Naive thymus-derived CD4-positive, alpha-beta T cell (primary cell): ENCODE measurements at places on chromosomes 7 and 10. TPM values are rescaled to one million over a fixed set of nuclear protein-coding genes. Genes with fewer than 3 reads are reported as not detected.

DNA sequence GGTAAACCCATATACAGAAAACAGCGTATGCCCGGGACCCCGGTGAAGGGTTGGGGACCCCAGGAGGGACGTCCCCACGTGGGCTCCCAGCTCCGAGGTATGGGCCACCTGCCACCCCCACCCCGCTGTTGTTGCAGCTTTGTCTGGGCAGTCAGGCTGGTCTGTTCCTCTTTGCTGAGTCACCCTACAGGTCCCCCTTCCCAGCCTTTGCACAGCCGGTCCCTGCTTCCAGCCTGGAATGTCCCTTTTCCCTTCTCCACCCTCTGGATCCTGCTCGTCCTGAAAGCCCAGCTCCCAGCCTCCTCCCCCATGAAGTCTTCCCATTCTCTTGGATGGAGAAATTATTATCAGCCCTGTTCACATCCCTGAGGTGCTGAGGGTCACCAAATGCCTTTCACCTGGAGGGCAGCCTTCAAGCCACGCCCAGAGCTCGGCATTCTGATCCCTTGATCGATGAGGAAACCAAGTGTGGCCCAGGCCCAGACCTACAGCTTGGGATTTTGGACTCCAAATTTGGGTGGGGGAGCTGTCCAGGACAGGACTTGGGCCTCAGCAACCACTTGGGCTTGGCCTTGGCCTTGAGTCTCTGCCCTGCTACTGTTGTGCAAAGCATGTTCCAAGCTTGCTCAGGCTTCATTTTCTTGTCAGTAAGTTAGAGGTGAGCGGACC is 2.6 kb downstream of the CLDN4 start:
- DNase-seq: no peak

GRCh38 chr10:122543676-122544445 is 16.7 kb upstream of the DMBT1 start:
- no peak for DNase-seq

DNA sequence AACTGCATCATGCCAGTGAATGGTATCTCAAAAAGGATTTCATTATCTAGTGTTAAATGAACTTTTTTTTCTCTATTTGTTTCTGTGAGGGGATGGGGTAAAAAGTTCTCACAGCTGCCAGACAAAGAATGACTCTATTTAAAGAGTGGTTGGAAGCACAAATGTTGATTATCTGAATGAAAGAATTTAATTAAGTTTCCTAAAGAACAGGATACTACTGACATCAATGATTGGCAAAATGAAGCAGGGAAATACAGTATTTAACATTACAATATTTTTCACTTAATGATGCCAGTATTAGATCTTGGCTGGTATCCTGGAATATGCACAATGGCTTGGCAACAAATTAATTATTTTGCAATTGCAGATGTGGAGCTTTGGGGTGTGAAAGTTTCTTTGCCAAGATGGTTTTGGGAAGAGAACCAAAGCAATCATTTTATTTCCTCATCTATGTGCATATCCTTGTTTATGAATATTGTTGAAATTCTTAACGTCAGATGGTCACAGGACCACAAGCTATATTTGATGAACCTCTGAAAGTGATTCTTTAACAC is 336.8 kb downstream of the ARL4A start:
- DNase-seq: no peak

DNA sequence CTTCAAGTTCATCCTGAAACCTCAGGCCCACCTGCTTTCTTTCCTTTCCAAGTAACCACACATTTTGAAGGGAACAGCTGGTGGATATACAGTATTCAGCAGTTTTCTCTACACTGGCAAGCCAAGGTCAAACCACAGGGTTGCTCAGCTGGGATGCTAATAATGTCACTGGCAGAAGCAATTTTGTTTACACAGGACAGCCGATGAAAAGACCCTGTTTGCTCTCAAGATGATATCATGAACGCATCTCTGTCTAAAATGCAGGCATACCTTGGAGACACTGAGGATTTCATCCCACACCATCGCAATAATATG is 186.2 kb downstream of the USP6NL start:
- no peak for DNase-seq

Gene LRIT2
- total RNA-seq: not detected

Gene C7orf57
- total RNA-seq: not detected

- DNase-seq: no peak
Measured at GRCh38 chr7:83150310-83150709, 12.4 kb downstream of the PCLO start.

DNA sequence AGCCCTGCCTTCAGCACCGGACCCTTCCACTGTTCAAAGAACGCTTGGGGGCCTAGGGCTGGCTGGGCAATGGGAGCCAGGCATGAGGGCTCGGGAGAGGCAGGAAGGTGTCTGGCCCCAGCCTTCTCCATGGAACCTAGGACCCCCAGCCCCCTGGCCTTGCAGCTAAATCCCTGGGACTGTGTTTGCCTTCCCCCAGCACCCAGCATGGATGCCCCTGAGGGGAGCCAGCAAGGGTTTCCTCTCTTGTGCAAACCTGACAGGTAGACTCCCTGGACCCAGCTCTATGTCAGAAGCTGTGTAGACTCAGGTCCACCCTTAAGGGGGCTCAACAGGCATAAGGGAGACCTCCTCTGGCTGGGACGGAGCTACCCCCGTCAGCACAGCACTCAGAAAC is 288.0 kb downstream of the GRID1 start:
- no peak for DNase-seq

- no peak for DNase-seq
Measured at GRCh38 chr10:104128214-104128613, 6.2 kb downstream of the SFR1 start.

DNA sequence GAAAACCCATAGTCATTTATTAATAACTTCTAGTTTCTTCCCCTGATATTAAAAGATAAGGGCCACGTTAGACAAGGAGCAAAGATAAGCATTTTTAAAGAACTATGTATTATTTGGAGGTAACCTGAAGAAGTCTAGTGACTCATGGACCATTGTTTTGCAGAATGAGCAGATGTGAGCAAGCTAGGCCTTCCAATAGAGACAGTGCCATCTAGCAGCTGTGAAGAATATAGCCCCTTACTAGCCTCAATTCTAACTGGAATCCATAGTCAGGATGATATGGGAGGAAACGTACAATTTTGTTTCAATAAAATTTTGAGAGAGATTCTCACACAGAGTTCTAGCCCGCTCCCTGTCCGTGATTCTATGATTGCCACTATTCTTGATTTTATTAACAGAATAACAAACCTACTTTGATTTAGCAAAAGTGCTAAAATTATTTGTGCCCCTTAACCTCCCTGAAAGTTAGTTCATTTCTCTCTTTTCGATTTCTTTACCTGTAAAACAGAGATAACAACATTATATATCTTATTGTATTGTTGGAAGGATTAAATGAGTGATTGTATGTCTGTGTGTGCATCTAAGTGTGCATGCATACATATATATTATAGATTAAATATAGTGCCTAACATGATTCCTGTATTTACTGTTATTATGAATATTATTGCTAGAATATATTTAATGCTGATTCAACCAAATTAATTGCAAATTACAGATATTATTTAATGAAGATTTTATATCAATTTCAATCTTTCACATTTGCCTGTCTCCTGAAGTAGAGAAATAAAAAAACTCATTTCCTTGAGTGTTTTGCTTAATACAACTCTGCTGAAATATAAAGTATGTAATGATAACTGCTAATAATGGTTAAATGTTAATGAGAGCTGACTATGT is 22.7 kb downstream of the FAM237B start:
- DNase-seq: no peak

GRCh38 chr7:156783864-156784263 is 109.1 kb downstream of the LMBR1 start:
- no peak for DNase-seq

DNA sequence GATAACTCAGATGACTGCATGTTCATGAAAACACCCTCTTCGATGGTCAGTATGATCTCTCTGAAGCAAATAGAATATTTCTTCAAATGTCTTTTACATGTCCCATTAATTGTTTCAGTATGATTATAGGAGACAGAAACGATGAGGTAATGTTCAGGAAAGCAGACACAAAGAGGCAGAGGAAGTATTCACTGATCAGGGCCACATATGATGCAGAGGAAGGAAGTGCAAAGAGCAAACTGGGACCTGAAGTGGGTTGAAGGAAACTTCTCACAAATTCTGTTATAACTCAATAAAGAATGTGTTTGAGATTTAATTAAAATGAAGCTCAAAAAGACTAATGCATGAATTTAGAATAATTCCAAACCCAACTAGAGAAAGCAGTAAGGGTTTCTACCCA is 70.5 kb downstream of the TES start:
- DNase-seq: no peak

Gene CALCR
- total RNA-seq: not detected

Gene ADK
- 23.5 TPM for total RNA-seq

Gene TAS2R4
- total RNA-seq: 0.83 TPM

GRCh38 chr10:9416331-9416730 is 1361.8 kb downstream of the GATA3 start:
- no peak for DNase-seq

Gene CCDC3
- total RNA-seq: not detected

- no peak for DNase-seq
Measured at GRCh38 chr10:125146791-125147579, 13.4 kb downstream of the CTBP2 start.

Gene C10orf88
- total RNA-seq: 6.1 TPM

- DNase-seq: no peak
Measured at GRCh38 chr7:7347045-7347444, 164.7 kb downstream of the C1GALT1 start.

GRCh38 chr10:28947171-28947570 is 269.9 kb downstream of the BAMBI start:
- no peak for DNase-seq

Gene ADRA2A
- not detected in 2 replicates for total RNA-seq

- no peak for DNase-seq
Measured at GRCh38 chr10:103574097-103575061, 80.9 kb downstream of the NEURL1 start.

GRCh38 chr10:52351914-52352330 is 37.8 kb downstream of the DKK1 start:
- no peak for DNase-seq

GRCh38 chr7:123747620-123748141 is 1.1 kb downstream of the WASL start:
- DNase-seq: peak; percentile 14

Gene LRRC17
- 0.20 TPM for total RNA-seq

DNA sequence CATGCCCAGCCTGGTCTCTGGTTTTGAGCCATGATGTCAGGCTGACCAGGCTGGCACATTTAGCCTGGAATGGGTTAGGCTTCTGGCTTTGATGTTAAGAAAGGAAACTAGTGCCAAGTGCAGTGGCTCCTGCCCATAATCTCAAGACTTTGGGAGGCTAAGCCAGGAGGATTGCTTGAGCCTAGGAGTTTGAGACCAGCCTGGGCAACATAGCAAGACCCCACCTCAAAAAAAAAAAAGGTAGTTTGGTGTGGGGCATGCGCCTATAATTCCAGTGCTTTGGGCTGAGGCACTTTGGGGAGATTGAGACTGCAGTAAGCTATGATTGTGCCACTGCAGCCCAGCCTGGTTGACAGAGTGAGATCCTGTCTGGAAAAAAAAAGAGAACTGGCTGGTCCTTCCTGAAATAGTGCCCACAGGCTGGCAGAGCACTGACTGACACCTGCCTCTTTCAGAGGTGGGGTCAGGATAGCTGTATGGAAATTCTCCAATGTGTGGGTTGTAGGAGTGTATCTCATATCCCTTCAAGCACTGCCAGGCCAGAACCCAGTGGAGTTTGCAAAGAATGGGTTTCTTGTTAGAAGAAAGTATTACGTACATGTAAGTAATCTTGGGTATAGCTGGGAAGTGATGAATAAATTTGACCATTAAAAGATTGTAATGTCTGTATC is 61.3 kb downstream of the KAT6B start:
- no peak for DNase-seq

GRCh38 chr10:73593110-73593509 is 2.0 kb upstream of the USP54 start:
- DNase-seq: no peak

Gene UNCX
- total RNA-seq: not detected

DNA sequence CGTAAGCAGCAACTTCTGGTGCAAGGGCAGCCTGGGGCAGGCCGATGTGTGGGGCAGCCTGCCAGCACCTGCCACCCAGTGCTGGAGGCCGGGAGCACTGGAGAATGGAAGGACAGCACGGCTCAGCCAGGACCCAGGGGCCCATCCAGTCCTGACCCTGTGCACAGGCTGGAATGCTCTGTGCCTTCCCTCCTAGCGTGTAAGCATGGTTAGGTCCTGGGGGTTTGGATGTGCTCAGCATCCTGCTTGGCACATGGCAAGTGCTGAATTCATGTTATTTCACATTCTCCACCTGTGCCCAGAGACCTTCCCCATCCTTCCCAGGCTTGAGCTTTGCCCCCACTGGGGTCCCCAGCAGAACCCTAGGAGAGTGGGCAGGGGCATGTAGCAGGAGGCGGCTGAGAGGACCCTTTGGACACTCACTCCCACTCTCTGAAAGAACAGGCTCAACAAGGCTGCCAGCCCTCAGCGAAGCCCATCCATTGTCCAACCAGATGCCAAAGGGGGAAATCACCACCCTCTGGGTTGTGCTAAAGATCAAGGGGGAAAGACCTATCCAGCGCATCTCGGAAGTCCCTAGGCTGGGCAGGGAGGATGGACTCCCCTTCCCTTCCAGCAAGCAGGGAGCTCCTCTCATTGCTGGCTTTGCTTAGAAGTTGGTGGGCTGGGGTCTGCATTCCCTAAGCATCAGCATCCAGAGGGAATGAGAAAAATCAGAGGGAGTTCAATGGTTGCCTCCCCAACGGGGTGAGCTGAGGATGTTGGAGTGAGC is 29.7 kb downstream of the ANXA8 start:
- no peak for DNase-seq

GRCh38 chr7:139034855-139035585 is 822 bp downstream of the ZC3HAV1L start:
- no peak for DNase-seq

DNA sequence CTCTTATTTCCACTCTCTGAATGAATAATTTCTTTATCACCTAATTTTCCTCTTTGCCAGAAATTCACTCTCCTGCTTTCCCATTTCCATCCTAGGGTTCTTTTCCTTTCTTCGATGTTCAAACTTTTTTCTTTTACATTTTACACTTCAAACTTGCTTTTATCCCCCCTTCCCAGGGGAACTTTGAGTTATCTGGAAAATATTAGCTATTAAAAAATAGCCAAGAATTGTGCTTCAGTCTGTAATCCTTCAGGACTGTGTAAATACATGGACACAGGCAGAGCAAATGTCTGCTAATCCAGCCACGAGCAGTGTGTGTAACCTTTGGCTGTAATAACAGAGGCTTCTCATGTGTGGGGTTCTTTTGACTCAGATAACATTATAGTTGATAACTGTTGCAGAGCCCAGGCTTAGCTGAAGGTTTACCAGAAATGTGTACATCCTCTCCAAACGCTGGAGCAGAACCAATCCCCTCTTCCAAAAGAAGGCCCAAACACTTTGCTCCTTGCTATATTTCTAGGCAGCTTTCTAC is 4.6 kb downstream of the ASB4 start:
- no peak for DNase-seq

Gene MINDY4
- 0.94 TPM for total RNA-seq

Gene PLEKHS1
- total RNA-seq: not detected
